Activated effector memory CD4-positive, alpha-beta T cell treated with Interleukin-2 at 50 U/mL for 16 hours (primary cell): ENCODE measurements at places on chromosomes 11 and 22.

- no peak for DNase-seq
These were observed 593.2 kb downstream of the INSC start for GRCh38 chr11:15707971-15708370.

- no peak for DNase-seq
These were observed 17.0 kb upstream of the WDR74 start for GRCh38 chr11:62856333-62856895.

GRCh38 chr11:110795112-110795624, 82.9 kb upstream of the ARHGAP20 start:
- no peak for DNase-seq

- no peak for DNase-seq
These were observed 23.0 kb downstream of the SHANK3 start for GRCh38 chr22:50695421-50696250.

DNA sequence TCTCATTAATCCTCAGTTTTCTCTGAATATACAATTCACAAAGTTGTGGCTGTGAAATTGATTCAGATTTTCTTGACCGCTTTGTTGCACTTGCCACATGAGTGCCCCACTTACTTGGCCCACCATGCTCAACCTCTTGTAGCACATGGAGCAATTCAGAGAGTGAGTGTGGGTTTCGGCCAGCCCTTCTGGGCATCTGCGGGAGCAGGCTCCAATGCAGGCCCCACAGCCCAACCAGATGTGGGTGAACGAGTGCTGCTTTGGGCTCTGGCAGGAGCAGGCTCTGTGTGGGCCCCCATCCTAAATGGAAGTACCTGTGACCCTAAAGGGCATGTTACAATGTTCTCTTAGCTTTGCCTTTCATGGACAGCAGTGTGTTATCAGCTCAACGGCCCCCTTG, 2338.6 kb downstream of the LRRC4C start:
- DNase-seq = no peak

GRCh38 chr11:58880166-58880565, 35.7 kb upstream of the GLYATL2 start:
- no peak for DNase-seq

- DNase-seq = no peak
These were observed 593.6 kb downstream of the NELL1 start for GRCh38 chr11:21262992-21263391.

- no peak for DNase-seq
These were observed 44.1 kb downstream of the GNB1L start for GRCh38 chr22:19810381-19811201.

DNA sequence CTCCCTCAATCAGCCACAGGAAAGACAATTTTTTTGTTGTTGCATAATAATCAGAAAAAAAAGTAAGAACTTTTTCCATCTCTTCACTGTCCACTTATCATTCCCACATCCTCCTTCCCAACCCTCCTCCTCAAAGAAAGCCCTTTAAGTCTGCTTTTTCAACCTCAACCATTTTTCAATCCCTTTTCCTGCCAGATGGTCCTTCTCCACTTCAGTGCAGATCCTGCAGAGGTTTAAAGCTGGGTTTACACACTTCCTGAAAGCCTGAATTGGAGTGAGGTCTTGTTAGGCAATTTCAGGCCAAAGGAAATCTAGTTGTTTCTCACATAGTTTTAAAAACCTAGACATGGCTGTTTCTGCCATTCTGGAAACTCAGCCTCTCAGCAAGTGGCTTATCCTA, 78.3 kb downstream of the RPL27A start:
- DNase-seq = no peak

DNA sequence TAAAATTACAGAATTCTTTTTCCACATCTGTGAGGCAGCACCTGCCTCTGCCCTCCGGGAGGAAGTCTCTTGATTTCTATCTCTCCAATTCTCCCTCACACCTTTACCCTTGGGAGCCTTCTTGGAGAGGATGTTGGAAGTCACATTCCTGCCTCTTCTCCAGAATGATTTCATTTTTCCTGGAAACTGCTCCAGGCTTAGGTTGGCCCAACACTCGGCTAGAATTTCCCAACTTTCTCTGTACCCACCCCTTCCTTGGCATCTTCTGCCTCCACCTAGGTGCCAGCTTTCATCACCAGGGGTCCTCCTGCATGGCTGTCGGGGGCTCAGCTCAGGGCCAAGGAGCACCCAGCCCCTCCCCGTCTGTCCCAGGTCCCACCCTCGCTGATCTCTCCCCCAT, 43.2 kb downstream of the SLCO2B1 start:
- no peak for DNase-seq

GRCh38 chr11:134025082-134025429, 43.8 kb upstream of the JAM3 start:
- DNase-seq = no peak

GRCh38 chr11:132022733-132023478, 652.5 kb downstream of the NTM start:
- DNase-seq = no peak

DNA sequence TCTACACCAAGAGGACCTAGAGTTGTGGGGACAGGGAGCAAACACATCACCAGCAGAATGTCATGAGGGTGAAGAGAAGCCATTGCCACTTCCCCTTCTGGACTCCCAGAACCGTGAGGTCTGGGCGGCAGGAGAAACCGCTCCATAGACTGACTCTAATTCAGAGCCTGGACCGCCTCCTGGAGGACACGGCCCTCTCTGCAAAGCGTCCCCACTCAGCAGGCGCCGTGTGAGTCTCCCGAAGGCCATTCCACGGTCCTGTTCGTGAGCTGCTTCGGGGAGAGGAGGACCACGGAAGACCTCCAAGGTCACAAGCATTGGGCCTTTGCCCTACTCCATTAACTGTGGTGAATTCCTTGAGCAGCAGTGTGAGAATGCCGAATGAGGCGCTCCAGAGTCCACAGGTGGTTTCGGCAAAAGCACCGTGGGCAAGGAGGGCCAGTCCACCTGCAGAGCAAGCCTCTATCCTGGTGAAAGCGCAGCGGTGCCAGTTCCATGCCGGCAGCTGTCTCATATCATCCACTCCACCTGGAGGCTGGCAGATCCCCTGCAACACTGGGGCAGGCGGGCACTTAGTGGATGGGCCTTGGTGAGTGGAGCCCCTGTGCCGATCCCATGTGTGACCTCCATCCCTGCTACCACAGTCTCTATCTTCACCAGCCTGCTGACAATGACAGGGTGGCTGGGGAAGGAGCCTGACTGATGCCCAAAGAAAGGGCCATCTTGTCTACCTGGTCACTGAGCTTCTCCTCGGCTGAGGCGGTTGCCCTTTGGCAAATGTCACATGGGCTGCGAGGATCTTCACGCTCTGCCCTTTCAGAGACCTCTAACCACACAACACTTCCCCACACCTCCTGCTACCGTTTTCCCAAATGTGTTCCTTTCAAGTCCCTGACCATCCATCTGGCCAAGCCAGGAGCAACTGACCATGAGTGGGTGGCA, 7.5 kb downstream of the C11orf21 start:
- no peak for DNase-seq

- DNase-seq = no peak
These were observed 1.7 kb upstream of the LDHA start for GRCh38 chr11:18392434-18393321.

DNA sequence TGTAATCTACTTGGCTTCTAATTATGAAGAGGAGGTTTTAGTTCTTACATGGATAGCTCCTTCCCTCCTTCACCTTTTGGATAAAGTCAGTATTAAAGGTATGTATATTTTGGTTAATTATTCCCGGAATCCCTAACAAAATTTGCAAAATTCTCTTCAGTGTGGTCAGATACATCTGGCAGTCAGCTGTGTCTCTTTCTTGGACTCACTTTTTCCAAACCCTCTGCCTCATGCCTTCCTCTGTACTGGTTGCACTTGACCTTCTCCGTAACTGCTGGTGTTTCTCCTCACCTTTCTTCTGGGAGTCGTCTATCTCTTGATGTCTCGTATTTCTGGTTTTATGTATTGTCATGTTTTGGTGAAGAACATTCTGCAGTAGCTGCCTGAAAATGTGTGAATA, 62.5 kb downstream of the PPP6R3 start:
- DNase-seq = no peak

DNA sequence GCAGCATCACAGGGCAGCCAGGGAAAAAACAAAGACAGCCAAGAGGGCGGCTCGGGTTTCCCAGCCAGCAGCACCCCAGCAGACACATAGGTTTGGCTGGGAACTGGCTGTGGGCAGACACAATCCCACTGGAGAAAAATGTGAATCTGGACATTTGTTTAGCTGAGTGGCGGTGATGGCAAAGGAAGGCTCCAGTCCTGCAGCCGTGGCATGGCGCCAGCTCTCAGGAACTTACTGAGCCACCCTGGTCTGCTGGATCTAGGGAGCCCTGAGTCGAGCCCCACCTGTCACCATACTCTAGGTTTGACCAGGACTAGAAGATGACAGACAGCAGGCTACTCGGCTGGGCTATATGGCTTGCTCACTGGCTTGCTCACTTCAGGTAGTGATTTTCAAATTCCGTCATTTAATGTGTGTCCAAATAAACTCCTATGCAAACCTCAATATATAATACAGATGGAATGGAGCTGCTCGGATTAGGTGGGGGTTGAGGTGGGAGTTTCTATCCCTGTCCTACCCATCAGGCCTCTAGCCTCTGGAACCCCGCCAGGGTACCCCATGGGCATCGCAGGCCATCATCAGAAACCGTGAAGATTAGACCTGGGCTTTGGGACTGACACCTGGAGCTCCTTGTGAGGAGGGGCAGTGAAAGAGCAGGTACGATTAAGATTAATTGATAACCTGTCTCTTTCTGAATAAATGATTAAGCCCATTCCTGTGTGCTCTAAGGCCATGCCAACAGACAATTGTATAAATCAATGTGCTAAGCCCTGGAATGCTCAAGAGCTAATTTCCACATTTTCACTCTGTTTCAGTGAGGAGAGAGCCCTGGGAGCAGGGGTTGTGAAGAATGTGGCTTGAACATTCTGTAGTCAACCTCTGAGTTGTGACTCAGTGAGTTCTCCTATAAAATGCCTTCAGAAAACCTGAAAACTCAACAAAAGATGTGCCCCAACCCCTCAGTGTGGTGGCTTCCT, 42.5 kb downstream of the GALNT18 start:
- no peak for DNase-seq

DNA sequence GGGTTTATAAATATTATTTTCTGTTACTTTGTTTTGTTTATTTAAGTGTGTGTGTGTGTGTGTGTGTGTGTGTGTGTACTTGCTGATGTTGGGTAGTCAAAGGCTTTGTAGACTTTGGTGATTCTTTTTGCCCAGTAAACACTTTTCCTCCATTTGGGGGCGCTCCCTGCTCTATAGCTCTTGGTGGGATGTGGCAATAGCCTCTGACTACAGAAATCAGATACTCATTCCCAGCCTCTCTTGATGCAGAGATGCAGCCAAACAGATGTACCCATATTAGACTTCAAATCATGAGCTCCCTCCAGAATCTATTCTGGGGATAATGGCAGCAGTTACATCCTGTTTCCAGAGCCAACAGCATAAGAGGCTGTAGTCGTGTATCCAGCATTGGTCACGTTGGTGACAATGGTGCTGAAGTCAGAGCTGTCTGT, 33.4 kb upstream of the APOL5 start:
- no peak for DNase-seq

GRCh38 chr11:102194990-102195389, 84.7 kb downstream of the YAP1 start:
- no peak for DNase-seq

DNA sequence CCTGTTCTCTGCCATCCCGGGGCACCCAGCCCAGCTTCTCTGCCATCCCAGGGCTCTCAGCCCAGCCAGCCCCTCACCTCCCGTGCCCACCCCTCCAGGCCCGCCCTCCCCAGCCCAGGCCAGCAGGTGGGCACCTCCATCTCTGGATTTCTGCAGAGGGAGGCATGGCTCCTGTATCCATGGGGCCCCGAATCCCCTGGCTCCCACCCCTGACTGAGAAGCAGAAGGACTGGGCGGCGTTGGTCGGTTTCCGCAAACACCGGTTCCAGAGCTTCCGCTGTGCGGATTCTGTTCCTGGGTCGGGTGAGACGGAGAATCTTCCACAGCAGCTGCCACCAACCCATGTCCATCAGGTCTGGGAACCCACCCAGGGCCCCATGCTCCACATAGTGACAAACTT, 240.3 kb downstream of the BRD1 start:
- no peak for DNase-seq

DNA sequence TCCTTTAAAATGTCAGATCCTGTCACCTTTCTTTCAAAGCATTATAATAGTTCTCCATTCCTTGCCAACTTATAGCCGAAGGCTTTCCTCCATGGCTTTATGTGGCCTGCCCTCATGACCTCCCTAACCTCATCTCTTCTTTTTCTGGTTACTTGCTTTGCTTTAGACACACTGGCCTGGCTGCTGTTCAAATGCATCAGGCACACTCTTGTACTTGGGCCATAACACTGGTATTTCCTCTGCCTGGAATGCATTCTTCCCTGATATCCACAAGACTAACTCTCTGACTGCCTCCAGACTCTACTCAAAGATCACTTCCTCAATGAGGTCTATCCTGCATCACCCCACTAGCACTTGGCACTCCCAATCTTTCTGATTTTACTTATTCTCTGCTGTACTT, 710.3 kb downstream of the KCNA4 start:
- DNase-seq = no peak

DNA sequence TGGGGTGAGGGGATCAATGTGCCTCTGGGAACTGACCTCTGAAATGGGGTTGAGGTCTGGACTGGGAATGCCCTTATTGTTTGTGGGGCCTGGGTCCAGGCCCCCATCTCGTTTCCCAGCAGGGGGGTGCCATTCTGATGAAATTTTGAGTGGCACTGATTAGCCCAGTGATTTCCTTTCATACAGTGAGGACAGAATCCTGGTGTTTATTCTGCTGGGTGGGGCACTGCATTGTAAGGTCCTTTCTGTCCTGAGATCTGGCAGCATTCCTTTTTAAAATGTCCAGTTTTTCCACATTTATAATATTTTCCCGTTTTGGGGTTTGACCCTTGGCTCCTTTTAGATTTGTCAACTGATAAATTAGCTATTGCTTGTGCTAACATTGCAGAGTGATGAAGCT, 27.1 kb downstream of the OR10A6 start:
- DNase-seq = no peak

DNA sequence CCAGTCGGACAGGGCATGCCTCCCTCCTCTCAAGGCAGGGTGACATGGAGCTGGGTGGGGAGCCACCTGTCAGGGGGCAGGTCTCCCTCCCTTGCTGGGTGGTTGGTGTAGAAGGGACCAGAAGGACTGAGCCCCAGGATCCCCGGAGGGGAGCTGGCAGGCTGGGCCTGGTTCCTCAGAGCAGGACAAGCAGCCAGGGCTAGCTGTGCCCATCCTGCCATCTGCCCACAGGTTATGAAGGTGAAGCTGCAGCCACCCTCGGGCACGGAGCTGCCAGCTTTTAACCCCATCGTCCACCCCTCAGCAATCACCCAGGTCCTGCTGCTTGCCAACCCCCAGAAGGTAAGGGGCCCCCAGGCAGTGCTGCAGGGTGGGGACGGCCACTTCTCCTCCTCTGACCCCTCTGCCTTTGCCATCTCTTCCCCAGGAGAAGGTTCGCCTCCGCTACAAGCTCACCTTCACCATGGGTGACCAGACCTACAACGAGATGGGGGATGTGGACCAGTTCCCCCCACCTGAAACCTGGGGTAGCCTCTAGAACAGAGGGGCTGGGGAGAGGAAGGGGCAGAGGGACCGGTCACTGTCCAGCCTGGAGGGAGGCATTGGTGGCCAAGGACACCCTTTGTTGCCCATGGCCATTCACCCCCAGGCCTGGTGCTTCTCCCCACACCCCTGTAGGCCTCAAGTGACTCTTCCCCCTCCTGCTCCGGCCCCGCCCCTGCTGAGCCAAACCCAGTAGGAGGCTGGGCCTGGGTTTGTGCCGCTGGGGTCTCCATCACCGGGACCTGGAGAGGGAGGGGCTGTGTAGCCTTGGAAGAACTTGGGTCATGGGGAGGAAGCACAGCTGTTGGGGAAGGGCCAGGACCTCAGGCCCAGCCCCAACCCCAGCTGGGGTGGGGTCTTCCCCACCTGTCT, 7.0 kb upstream of the SH3BP1 start:
- no peak for DNase-seq

GRCh38 chr11:127806501-127806900, 780.9 kb downstream of the ETS1 start:
- no peak for DNase-seq
